ENCODE measurements at places on chromosomes 16 and 17.

DNA sequence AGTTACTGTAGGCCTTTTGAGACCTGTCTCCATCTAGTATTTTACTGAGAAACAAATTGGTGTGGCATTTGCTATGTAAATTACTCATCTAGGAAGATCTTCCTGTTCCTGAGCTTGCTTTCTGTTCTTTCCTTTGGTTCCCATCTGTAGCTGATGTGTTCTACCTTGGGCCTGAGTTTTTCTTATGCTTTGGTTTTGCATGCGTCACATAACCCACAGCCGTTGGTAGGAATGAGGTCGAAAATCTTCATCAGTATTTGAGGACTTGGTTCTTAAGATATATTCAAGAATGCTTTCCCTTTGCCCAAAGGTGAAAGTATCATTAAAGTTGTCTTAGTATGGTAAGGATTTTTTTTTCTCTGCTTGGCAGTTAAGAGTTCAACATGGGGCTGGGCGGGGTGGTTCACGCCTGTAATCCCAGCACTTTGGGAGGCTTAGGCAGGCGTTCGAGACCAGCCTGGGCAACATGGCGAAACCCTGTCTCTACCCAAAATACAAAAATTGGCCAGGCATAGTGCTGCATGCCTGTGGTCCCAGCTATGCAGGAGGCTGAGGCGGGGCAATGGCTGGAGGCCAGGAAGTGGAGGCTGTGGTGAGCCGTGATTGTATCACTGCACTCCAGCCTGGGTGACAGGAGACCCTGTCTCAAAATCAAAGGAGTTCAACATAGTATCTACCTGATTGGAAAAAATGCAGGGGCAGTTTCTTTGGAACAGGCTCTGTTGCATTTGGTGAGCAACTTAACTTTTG lies 28.8 kb downstream of the IST1 start:
- no peak for DNase-seq

GRCh38 chr17:1820528-1821252 lies 9.0 kb downstream of the SMYD4 start:
- DNase-seq = no peak

DNA sequence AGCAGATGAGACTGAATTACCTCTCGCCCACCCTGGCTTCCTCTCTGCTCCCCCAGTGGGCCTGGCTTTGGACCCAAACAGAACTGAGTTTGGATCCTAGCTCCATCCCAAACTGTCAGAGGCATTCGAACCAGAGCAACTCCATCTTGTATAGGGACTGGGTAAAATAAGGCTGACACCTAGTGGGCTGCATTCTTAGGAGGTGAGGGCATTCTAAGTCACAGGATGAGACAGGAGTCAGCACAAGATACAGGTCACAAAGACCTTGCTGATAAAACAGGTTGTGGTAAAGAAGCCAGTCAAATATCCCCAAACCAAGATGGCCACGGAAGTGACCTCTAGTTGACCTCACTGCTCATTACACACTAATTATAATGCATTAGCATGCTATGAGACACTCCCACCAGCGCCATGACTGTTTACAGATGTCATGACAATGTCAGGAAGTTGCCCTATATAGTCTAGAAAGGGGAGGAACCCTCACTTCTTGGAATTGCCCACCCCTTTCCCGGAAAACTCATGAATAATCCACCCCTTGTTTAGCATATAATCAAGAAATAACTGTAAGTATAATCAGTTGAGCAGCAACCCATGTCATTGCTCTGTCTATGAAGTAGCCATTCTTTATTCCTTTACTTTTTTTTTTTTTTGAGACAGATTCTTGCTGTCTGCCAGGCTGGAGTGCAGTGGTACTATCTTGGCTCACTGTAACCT lies 44.4 kb downstream of the LYRM1 start:
- no peak for DNase-seq

DNA sequence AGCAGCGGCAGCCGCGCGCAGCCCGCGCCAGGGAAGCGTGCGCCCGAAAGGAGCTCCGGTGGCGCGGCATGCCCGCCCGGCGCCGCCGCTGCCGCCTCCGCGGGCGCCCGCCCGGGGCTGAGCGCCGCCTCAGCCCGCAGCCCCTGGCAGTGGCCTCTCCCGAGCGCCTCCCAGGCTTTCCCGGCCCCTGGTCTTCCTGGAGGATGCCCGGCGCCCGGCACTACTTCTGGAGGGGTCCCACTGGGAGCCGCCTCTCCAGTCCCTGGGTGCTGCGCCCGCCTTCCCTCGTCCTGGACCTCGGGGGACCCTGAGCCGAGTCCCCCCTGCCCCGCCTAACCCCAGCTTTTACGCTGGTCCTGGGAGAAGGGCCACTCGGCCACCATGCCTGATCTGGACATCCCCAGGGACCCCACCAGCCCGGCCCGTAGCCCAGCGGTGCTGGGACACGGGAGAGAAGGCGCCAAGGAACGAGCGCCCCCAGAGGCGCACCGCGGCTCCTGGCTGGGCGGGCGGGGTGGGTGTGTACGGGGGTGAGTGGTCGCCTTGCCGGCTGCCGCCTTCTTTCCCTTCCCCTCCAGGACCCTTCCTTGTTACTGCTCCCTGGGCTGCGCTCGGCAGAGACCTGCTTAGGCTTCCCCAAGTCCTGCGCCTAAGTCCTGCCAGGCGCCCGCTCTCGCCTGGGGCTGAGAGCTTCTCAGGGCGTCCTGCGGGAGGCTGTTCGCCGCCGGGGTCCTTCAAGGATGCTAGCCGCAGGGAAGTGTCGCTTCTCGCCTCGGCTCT lies 704 bp downstream of the ASIC2 start:
- no peak for DNase-seq

- peak; percentile 40 for DNase-seq
Measured at GRCh38 chr16:67528222-67528869, at the start of gene RIPOR1. Gene RIPOR1 (plus strand): TSS chr16:67528829. CDS start chr16:67538447, 9,618 bp downstream.

- no peak for DNase-seq
Measured at GRCh38 chr17:40328386-40328766, 19.4 kb downstream of the RARA start.

DNA sequence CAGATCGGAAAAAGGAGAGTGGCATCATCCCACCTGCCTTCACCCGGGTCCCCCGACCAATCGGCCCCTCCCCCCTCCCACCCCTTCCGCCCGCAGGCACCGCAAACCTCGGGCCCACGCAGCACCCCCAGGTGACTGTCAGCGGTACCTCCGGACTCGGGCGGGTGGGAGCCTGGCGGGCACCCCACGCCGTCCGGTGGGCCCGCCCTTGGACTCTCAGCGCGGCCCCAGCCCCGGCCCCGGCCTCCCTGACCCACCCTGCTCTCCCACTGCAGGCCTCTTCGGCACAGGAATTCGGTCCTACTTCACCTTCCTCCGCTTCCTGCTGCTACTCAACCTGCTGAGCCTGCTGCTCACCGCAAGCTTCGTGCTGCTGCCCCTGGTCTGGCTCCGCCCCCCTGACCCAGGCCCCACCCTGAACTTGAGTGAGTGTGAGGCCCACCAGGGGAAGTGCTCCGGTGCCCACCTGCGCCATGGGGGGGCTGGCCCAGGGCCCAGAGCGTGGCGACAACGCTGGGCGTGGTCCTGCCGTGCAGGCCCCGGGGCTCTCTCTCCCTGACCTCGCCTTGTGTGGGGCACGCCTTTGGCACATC lies 1.6 kb downstream of the TMC8 start:
- no peak for DNase-seq

GRCh38 chr17:68004201-68004600 lies 7.9 kb upstream of the C17orf58 start:
- DNase-seq = no peak

- no peak for DNase-seq
Measured at GRCh38 chr16:19926449-19927390, 42.1 kb upstream of the GPRC5B start.

- DNase-seq = no peak
Measured at GRCh38 chr17:58648236-58648635, 43.6 kb downstream of the TEX14 start.

GRCh38 chr16:10752843-10753523 lies 9.3 kb downstream of the NUBP1 start:
- no peak for DNase-seq

- DNase-seq = no peak
Measured at GRCh38 chr16:57842601-57843000, 40.3 kb upstream of the KIFC3 start.

- no peak for DNase-seq
Measured at GRCh38 chr16:55408661-55409060, 70.3 kb upstream of the MMP2 start.

DNA sequence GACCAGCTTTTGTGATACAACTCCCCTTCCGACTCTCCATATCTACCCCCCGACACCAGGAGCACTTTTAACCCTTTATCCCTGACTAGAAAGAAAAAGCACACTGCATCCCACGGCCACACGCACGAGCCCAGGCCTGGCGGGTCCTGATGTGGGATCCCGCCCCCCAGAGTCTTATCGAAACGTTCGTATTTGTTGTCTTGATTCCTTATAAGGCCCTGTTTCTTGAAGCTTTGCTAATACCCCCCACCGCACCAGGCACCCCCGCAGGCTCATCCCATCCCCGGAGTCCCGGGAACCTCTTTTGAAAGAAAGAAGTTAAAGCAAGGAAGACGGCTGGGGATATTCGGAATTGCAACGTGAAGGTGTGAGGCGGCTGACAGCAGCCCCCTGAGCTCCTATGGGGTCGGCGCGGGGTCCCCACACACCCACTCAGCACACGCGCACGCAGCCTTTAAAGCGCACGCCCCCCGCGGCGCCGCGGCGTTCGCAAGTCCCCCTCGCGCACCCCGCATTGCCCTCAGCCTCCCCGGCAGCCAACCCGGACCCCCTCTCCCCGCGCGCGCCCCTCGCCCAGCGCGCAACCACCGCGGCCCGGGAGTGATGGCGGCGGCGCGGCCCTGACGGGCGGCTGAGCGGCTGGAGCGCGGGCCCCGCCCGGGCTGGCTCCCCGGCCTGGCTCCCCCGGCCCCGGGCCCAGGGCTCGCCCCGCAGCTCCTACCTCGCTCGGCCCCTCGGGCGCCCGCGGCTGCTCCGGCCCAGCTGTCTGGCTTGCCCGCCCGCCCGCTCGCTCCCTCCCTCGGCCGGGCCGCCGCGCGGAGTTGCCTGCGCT lies 448 bp downstream of the STAT5B start:
- no peak for DNase-seq

DNA sequence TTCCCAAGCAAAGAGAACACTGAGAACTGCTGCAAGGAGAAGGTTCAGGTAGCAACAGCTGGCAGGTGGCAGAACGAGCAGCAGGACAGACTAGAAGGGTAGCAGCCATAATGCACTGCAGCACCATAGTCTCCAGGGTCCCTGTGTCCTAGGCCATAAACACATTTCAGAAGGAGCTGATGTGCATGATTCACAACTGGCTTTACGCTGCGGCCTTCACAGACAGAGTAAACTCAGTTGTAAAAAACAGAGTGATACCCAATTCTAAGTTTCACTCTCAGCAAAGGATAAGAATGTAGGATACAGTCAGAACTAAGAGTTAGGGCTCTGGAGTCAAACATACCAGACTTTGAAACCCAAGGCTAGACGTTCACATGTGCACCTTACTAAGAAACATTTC lies 24.4 kb downstream of the ARHGAP17 start:
- no peak for DNase-seq
